ENCODE measurements at places on chromosomes 5 and 9.

GRCh38 chr5:79105868-79106267 is 5.7 kb upstream of the BHMT start:
- no peak for DNase-seq

DNA sequence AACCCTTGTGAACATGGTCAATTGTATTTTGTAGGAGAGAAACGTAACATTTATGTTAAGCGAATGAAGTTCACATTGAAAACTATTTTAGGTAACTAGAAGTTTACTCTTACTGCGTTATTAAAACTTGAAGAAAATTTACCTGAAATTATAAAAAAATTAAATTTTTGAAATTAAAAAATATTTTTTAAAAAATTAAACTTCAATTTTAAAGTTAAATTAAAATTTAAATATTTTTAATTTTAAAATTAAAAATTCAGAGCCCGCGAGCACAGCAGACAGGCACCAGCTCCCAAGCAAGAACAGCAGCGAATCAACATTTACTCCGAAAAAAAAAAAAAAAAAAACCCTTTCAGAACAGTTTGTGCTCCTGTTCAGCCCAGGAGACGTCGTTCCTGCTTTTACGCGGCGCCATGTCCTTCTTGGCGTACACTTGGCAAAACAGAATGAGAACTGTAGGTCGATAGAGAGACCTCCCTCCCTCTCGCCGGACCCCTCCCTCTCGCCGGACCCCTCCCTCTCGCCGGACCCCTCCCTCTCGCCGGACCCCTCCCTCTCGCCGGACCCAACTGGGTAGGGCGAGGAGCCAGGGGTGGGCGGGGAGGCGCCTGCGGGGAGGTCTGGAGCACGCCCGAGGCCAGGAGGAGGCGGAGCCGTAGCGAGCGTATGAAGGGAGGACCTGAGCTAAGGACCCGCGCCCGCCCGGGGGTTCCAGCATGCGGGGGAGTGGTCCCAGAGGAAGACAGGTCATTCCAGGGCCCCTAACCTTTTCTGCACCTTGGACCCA is 235.8 kb downstream of the ROR2 start:
- DNase-seq, result peak; percentile 64

GRCh38 chr5:93378073-93378472 is 202.9 kb downstream of the NR2F1-AS1 start:
- peak; percentile 85 for DNase-seq

- DNase-seq, result no peak
These were observed 1.6 kb upstream of the SEMA6A start for GRCh38 chr5:116576053-116576713.

- no peak for DNase-seq
These were observed 204.8 kb downstream of the HCN1 start for GRCh38 chr5:45491368-45491767.

DNA sequence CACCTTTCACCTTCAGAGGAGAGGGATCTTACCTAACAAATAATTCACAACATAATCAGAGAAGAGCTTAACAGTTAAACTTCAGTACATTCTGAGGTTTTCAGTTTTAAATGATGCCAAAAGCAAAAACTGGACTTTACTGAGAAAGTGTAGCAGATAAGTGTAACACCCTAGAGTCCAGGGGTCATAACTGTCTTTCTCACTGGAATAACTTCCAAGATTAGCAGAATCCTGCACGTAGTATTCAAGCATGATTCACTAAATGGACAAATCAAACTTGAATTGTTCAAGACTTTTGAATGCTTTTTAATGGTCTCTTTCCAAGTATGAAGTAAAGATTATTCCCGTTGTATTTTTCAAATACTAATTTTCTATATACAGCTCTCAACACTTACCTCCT is 180.1 kb upstream of the NREP start:
- DNase-seq, result no peak

DNA sequence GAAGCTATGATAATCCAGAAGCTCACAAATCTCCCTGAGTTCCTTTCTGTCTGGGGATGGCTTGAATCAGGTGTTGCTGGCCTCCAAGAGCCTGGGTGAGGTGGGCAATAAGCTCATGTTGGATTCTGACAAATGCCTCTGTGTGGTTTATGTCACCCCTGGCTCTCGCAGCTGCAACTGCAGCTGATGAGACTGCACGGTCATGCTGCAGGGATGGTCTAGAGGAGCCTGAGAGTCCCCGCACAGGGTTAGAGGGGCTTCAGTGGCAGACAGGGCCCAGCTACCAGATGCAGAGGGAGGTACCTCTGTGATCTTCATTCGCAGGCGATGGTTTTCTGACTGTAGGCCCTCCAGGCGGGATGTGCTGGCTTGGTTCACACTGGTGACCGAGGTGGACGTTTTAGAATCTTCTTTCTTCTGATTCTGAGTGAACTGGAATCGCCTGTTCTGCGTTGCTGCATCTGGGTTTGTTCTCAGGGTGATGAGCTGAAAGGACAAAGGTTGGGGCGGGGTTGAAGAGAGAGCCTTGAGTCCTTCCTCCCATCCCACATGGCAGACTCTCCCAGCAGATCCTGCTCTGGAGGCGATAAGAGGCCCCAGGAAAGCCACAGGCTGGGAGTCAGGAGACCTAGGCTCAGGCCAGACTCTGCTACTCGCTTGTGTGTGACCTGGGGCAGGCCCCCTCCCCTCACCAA is 47.6 kb upstream of the TBC1D2 start:
- no peak for DNase-seq

Measured in brain microvascular endothelial cell (primary cell).